Lower lobe of right lung (tissue), 2 donors: ENCODE measurements at places on chromosomes 13 and 19.

GRCh38 chr19:16628984-16629691, 1.1 kb upstream of the MED26 start:
- no peak for DNase-seq

DNA sequence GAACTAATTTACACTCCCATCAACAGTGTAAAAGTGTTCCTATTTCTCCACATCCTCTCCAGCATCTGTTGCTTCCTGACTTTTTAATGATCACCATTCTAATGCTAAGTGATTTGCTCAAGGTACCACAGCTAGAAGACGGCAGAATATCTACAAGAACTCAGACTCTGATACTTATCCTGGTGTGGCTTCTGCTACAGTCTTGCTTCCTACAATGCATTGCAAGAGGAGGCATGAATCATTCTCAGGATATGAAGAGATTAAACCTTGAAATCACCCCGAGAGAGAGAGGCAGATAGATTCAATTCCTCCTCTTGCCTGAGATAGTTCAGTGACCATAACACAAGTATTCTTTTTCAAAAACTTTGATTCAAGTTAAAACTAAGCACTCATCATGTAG, 306.4 kb downstream of the TBC1D4 start:
- no peak for DNase-seq

DNA sequence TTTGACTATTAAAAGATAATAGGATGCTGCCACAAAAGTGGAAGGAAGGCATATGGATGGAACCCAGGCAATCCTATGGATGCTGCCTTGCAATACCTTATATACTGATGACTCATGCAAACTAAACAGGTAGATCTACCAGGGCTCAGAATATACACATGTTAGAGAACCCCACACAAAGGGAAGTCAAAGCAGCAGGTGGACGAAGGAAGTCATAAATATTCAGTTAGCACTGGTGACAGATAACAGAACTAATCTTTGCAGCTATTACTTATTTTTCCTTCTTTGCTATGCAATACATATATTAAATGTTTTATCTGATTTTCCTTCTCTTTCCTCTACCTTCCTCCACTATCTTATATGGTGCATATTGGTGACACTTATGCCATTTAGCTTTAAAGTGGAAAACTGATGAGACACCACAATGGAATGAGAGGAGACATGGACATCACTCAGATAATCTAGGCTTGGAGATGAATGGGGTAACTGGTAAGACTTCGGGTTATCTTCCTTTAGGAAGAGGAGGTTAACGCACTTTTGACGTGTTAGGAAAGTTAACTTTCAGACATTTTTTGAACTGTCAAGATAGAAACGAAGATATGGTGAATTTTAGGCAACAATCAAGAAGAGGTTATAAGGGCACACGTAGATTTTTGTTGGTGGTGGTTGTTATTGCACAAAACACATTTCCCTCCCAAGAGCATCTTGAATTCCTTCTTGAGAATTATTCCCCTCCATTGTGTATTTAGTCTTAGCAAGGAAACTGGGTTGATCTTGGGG, 39.8 kb upstream of the MBNL2 start:
- DNase-seq: no peak

GRCh38 chr13:76245211-76245610, 609.1 kb downstream of the LMO7 start:
- DNase-seq: no peak

GRCh38 chr19:5806133-5806489, 1.2 kb downstream of the NRTN start:
- DNase-seq: no peak

GRCh38 chr13:69243366-69243765, 864.3 kb upstream of the ATXN8OS start:
- DNase-seq: no peak
